ENCODE measurements at places on chromosomes 16 and 17.

GRCh38 chr16:10729104-10730048 lies 14.3 kb upstream of the NUBP1 start:
- DNase-seq = peak; percentile 62

GRCh38 chr16:54431041-54431996 lies 144.7 kb upstream of the IRX3 start:
- DNase-seq = no peak

- no peak for DNase-seq
Measured at GRCh38 chr17:71402007-71402406, 718.8 kb upstream of the SOX9 start.

- DNase-seq = no peak
Measured at GRCh38 chr17:75976175-75976848, 2.7 kb downstream of the ACOX1 start.

DNA sequence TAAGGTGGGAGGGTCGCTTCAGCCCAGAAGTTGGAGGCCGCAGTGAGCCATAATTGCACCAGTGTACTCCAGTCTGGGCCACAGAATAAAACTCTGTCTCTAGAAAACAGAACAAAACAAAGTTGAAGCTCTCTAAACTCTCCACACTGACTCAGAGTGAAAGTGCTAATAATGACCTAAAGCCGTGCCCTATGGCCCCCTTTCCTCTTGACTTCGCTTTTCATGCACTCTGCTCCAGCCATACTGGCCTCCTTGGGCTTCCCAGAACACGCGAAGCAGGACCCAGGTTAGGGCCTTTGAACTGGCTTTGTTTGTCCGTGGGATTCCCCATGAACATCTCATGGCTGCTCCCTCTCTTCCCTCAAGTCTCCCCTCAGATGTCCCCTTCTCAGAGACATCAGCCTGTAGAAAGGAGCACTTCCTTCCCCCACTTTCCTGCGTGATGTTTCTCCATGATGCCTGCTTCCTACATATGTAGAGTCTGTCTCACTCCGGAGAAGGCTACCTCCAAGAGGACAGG lies 18.6 kb upstream of the SPN start:
- DNase-seq = no peak

GRCh38 chr16:48433850-48434530 lies 48.8 kb upstream of the SIAH1 start:
- no peak for DNase-seq

DNA sequence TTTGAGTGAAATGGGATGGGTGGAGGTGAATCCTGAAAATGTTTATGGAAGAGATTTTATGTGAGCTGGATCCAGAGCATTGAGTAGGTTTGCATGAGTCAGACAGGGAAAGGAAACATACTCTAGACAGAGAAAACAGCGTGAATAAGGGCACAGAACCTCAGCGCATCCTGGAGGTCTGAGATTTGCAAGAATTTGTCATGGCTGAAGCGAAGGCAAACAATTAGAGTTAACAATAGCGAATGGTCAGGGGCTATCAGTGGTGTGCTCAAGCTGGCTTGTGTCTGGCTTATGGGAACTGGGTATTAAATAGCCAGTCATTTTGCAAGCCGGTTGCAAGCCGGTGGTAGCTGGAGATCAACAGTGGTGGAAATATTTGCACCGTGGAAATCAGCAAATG lies 36.4 kb downstream of the MAP2K6 start:
- no peak for DNase-seq

GRCh38 chr17:64741038-64741641 lies 79.0 kb upstream of the SMURF2 start:
- no peak for DNase-seq

DNA sequence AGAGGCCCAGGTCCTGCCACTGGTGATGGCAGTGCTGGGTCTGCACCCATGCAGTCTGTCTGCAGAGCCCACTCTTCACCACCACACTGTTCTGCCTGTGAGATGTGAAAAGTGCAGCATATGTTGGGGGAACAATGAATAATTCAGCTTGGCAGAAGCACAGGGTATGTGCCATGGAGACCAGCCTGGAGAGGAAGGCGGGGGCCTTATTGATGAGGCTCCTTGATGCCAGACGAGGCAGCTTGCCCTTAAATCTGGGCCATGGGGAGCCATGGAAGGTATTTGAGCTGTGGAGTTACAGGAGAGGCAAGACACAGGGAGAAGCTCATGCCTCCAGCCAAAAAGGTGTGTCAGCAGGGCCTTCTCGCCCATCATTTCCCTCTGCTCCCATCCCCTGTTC lies 124.7 kb downstream of the C16orf78 start:
- DNase-seq = no peak

DNA sequence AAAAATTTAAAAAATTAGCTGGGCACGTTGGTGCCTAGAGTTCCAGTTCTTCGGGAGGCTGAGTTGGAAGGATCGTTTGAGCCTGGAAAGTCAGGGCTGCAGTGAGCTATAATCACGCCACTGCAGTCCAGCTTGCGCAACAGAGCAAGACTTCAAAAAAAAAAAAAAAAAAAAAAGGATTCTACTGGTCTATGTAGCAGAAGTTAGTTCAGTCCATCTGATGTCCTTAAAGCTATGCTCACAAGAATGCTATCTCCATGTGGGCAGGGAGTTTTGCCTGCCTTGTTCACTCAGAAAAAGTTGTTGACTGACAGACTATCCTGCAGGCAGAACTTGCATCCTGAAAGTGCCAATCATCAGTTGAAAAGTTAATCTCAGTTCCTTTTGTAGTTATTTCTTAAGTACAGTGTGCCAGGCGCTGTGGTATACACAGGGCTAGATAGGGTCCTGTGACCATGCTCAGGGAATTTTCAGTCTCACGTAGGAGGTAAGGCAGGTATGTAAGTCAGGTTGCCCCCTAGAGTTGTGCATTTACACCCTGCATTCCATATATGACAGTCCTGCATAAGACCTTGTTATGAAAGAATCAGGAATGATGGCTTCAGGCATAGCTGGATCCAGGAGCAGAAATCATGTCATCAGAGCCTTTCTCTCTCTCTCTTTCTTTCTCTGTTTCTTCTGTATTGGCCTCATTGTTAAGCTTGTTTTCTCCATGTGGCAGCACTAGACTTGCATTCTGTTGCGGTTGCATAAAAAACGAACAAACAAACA lies 7.6 kb downstream of the SYT17 start:
- no peak for DNase-seq

GRCh38 chr16:68744744-68745280 lies 7.7 kb downstream of the CDH1 start:
- peak; percentile 96 for DNase-seq

DNA sequence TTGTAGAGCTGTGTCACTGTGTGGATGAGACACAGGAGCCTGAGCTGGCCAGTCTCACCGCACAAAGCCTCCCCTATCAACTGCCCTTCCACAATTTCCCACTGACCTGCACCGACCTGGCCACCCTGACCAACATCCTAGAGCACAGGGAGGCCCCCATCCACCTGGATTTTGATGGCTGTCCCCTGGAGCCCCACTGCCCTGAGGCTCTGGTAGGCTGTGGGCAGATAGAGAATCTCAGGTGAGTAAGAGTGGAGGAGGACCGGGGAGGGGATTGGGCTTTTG lies 37.4 kb downstream of the NLRC5 start:
- no peak for DNase-seq

DNA sequence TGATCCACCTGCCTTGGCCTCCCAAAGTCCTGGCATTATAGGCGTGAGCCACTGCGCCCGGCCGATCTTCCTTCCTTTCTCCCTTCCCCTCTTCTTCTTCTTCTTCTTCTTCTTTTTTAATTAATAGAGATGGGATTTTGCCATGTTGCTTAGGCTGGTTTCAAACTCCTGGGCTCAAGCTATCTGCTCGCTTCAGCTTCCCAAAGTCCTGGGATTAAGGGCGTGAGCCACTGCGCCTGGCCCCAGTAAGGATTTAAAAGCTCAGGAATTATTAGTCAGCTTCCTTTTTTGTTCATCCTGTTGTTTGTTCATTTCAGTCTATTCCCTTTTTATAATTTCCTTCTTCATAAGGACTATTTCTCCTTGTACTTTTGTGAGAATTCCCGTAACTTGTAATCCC lies 32.7 kb upstream of the LRRC37A start:
- DNase-seq = no peak

- peak; percentile 36 for DNase-seq
Measured at GRCh38 chr17:39026980-39027451, 59.8 kb upstream of the FBXO47 start.

DNA sequence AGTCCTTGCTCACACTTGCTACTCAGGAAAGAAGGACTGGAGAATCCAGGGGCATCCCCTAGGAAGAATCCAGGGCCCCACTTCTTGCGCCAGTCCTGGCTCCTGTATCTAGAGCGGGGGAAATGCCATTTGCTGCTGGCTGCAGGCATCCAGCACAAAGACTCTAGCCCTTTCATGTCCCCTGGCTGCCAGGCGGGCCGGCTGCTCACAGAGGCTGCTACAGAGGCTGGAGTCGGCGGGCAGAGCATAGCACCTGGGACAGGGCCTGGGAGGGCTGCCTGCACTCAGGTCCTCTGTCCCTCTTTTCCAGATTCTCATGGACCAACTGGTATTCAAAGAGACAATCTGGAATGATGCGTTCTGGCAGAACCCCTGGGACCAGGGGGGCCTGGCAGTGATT lies 13.8 kb downstream of the SMIM5 start:
- DNase-seq = no peak

GRCh38 chr16:65745201-65745708 lies 621.2 kb upstream of the CDH5 start:
- DNase-seq = no peak

DNA sequence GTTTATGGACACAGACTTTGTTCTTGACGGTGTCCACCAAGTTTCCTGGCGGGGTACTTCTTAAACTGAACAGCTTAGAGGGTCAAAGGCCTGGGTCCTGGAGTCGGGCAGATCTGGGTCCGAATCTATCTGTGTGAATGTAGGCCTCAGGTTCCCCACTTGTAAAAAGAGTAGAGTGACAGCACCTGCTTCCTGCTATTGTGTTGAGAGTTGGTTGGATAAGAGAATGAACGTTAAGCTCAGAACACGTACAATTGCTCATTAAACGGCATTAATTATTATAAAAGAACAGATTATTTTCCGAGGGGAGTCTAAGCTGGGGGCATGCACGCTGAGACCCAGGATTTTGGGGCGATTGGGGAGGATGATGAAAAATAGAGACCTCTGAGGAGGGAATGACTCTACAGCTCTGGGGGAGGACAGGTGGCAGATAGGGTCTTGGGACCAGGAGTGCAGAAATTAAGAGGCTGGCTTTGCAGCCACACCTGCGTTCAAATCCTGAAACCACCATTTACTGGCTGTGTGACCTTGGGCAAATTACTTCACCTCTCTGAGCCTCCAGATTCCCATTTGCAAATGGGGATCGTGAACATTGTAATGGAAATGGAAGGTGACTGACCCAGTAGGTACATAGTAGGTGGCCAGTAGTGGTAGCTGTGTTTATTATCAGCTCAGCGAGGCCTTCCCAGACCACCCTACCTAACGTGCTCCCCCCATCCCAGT lies 862 bp downstream of the CLEC16A start:
- no peak for DNase-seq

GRCh38 chr16:27789150-27789549 lies 239.2 kb downstream of the KATNIP start:
- no peak for DNase-seq

DNA sequence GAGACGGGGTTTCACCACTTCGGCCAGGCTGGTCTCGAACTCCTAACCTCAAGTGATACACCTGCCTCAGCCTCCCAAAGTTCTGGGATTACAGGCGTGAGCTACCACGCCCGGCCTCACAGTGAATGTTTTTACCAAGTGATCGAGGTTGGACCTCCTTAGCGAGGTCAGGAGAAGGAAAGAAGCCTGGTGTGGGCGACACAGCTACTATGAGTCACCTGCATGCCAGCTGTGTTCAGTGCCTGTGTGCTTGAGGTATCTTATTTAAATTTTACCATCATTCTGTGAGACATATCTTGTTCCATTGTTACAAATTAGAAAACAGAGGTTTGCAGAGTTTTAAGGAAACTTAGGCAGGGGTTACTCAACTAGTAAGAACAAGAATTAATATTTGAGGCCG lies 174.8 kb upstream of the DYNLRB2 start:
- no peak for DNase-seq

DNA sequence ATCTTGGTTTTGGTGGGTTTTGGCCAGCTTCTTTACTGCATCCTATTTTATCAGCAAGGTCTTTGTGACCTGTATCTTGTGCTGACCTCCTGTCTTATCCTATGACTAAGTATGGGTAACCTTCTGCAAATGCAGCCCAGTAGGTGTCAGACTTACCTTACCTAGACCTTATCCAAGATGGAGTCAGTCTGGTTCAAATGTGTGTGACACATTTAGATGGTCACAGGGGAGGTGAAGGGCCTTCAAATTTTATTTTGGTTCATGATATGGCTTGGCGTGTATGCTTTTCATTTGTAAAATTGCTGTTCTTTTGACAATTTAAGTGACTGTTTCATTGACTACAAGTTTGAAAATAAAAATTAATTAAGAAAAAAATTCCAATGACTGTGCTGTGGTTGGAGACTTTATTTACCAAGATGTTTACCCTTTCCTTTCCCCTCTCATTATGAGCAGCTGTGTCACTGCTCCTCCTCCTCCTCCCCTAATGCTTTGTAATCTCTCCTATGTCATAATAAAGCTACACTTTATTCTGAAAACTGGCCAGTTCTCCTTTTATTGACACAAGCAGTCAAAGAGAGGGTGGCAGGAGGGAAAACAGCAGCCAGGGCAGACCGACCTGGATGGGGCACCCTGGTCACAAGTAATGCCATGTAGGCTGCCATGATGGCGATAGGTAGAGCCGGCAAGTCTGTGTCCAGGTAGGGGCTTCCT lies 49.4 kb downstream of the TNFRSF13B start:
- no peak for DNase-seq

DNA sequence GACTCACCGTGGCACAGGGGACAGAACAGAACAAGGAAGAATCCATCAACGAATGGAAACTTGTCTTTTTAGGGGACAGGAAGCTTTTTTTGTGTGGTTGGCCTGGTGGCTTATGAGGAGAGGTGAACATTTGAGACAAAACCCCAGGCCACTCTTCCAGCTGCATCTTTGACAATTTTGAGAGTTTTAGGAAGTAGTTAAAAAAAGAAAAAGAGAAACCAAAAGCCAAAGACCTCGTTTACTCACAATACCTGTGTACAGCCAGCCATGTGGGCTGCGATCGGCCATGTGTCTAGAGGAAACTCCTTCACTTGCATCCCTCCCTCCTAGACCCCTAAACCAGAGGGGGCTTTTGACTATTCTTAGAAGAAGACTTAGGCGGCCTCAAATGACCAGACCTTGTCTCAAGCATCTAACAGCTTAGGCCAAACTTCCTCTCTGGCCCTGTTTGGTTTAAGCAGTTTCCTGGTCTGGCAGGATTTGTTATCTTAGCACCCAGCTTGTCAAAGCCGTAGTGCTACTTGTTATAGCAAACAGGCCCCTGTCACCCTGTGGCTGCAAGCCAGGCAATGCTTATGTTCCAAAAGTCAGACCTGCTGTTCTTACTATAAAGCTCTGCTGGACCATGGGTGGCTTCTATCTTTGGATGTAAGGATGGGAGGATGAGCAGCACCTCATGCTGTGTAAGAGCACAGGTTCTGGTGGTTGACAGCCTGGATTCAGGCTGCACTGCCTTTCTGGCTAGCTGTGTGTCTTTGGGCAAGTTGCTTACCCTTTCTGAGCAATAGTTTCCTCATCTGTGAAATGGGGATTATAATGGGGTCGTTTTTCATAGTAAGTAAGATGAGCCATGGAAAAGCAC lies 17.7 kb downstream of the KSR1 start:
- DNase-seq = peak; percentile 33
